DMS53 (cell line): ENCODE measurements at places on chromosomes 3 and 15.

GRCh38 chr3:169613053-169613803, 50.3 kb downstream of the MECOM start:
- DNase-seq = no peak

- DNase-seq = no peak
Observed at GRCh38 chr15:72183781-72184164, 13.8 kb downstream of the GRAMD2A start.

- DNase-seq = peak; percentile 15
Observed at GRCh38 chr3:124260206-124260915, 268.4 kb upstream of the ROPN1 start.

- DNase-seq = peak; percentile 84
Observed at GRCh38 chr15:59746777-59747176, 57.7 kb upstream of the BNIP2 start.

DNA sequence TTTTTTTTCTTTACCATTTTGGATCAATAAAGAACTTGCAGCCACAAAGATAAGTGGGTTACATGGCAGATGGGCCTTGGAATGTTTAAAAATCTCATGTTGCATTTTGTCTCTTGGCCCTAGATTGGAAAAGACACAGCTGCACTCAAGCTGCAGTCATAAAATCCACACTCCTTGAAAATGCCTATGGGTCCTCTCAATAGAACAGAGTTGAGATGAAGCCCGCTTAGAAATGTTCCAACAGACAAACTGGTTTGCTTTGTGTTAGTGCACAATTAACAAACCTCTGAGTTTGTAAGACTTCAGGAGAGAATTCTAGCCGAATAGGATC, 401.2 kb upstream of the CDIN1 start:
- peak; percentile 39 for DNase-seq

- DNase-seq = no peak
Observed at GRCh38 chr15:91630090-91630489, 223.4 kb upstream of the SLCO3A1 start.

DNA sequence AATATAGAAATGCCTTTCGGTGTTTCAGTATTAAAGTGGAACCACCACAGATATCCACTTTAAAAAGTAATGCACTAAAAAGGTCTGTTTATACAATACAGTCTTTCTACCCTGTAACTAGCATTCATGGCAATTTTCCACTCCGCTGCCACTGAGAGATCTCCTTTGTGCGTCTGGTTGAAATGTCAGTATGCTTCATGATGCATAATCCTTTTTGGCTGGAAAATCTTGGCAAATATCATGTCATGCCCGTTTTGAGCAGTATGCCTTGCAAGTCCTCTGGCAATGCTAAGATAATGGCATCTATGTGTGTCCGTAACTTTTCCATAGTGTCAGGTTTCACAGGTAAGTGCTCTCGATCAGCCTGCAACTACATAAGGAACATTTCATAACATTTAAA, 30.8 kb upstream of the ARF4 start:
- DNase-seq = no peak

- no peak for DNase-seq
Observed at GRCh38 chr3:107377151-107377550, at the start of gene CCDC54. CCDC54 (plus strand) TSS chr3:107377439; CDS start chr3:107377588, 149 bp downstream.

GRCh38 chr3:50122071-50122470, 33.1 kb upstream of the SEMA3F start:
- no peak for DNase-seq

GRCh38 chr15:101504373-101504772, 14.9 kb upstream of the PCSK6 start:
- DNase-seq = no peak

GRCh38 chr3:110567029-110567428, 504.6 kb upstream of the NECTIN3 start:
- no peak for DNase-seq

- DNase-seq = no peak
Observed at GRCh38 chr3:157857440-157857839, 248.8 kb downstream of the SHOX2 start.

- no peak for DNase-seq
Observed at GRCh38 chr15:20646529-20647142, 105.0 kb upstream of the GOLGA6L6 start.

DNA sequence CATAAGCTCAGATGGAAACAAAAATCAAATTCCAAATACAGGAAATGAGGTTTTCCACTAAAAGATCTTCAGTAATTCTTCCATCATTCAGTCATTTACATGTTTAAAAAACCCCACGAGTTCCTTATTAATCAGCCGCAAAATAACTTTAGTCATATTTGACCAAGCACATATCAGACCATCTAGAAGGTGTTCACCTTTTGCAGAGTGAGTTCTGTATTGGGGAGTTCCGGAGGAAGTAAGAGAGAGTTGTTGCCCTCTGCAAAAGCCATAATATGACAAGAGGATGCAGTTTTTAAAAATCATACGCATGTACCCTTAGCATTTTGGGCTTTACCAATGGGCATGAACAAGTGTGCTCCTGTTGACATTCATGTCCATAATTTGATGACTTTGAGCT, 61.6 kb downstream of the CCR1 start:
- no peak for DNase-seq
